ENCODE measurements at places on chromosomes 5 and 9. TPM values are rescaled to one million over a fixed set of nuclear protein-coding genes. Genes with fewer than 3 reads are reported as not detected.

GRCh38 chr5:94544031-94544650 lies 74.3 kb downstream of the KIAA0825 start:
- no peaks in the 10 kb centered on the region for H3K4me1 ChIP-seq
- no peak overlapping the region for H3K27ac ChIP-seq
- no peaks in the 10 kb centered on the region for H3K27me3 ChIP-seq
- no peak for DNase-seq
- H3K4me3 ChIP-seq: no peak overlapping the region
- H3K36me3 ChIP-seq: no peaks in the 10 kb centered on the region

The PCA3 gene
- 0.14 TPM for total RNA-seq

DNA sequence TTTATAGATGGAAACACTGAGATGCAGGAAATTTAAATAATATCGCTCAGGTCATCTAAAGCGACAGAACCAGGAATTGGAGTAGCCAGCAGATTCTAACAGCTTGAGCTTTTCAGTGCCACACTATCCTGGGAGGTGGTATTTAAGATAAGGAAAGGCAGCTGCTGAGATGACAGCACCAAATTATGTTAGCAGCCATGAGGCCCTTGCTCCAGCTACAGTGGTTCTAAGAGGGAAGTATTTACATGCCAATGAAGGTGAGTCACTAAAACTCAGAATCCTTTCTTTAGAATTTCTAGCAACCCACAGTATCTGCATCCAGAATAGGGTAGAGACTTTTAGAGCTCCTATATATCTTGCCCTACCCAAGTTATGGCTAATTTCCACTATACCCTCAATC lies 127.0 kb upstream of the VLDLR start:
- H3K27ac ChIP-seq: no peak overlapping the region
- H3K36me3 ChIP-seq: no peaks in the 10 kb centered on the region
- H3K27me3 ChIP-seq: no peaks in the 10 kb centered on the region
- H3K4me3 ChIP-seq: no peak overlapping the region

GRCh38 chr9:116360016-116360415 lies 206.4 kb downstream of the PAPPA start:
- no peaks in the 10 kb centered on the region for H3K27me3 ChIP-seq
- no peak overlapping the region for H3K4me3 ChIP-seq
- DNase-seq: no peak
- no peaks in the 10 kb centered on the region for H3K4me1 ChIP-seq
- no peak overlapping the region for H3K27ac ChIP-seq

DNA sequence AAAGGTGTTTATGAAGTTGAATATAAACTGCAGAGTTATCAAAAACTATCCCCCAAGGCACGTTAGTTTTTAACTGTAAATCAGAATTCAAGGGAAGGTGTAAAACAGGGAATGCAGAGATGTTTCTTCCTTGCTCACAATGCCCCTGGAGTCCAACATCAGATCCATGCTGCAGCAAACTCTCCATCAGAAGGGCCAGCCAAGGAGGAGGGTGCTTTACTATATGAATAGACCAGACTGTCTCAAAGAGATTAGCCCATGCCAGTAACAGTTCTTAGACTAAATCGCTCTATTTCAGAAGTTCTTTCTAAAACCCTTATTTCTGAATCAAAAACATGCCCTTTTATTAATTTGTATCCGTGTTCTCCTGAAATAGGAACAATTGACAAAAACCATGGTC lies 362.8 kb upstream of the RPS23 start:
- H3K27ac ChIP-seq: no peak overlapping the region
- H3K4me3 ChIP-seq: no peak overlapping the region
- no peaks in the 10 kb centered on the region for H3K27me3 ChIP-seq
- H3K4me1 ChIP-seq: no peaks in the 10 kb centered on the region
- DNase-seq: no peak

The TMEM215 gene
- not detected for total RNA-seq

The ANXA2R gene
- 4.5 TPM for total RNA-seq
